ENCODE measurements at places on chromosomes 5 and 9. TPM values are rescaled to one million over a fixed set of nuclear protein-coding genes. Genes with fewer than 3 reads are reported as not detected.

The FOXD4L6 gene
- total RNA-seq = not detected

The FRMPD1 gene
- total RNA-seq = not detected

The PCDHA9 gene
- total RNA-seq = under 0.01 TPM

The ZNF483 gene
- 1.4 TPM for total RNA-seq

The CACFD1 gene
- 1.9 TPM for total RNA-seq

The C9orf57 gene
- total RNA-seq = not detected

The CNTFR gene
- not detected for total RNA-seq

The DBH gene
- total RNA-seq = not detected

The EPB41L4A gene
- total RNA-seq = under 0.01 TPM

The WHRN gene
- 0.28 TPM for total RNA-seq

The F12 gene
- 0.56 TPM for total RNA-seq

The ARSI gene
- total RNA-seq = 15.2 TPM

The IFNA13 gene
- not detected for total RNA-seq

The AQP7 gene
- total RNA-seq = 0.28 TPM

The IRX1 gene
- total RNA-seq = not detected

The C7 gene
- 0.54 TPM for total RNA-seq

The PCDHAC2 gene
- total RNA-seq = not detected

The FRRS1L gene
- total RNA-seq = not detected

The PKD2L2 gene
- total RNA-seq = not detected
